CD4-positive, alpha-beta T cell treated with Interleukin-4 for 1 hour (primary cell): ENCODE measurements at places on chromosomes 6 and 20.
A peak's percentile ranks its signal among the peaks of the same experiment; 100 is the strongest.

DNA sequence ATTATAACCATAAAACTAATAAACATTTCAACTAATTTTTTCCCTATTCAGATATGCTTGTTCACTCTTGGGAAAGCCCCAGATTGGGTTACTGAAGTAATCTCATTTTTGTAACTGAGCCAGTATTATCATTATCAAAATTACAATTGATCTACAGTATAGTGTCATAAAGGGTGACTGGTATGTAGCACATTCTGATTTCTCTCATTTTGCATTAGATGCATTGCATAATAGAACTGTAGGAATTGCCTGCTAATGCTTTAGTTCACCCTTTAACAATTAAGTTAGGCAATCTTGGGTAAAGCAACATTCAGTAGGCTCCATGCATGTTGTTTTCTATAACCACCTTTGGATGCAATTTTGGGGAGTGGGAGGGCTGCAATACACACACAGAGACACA lies 150.8 kb upstream of the FLRT3 start:
- DNase-seq, result no peak

DNA sequence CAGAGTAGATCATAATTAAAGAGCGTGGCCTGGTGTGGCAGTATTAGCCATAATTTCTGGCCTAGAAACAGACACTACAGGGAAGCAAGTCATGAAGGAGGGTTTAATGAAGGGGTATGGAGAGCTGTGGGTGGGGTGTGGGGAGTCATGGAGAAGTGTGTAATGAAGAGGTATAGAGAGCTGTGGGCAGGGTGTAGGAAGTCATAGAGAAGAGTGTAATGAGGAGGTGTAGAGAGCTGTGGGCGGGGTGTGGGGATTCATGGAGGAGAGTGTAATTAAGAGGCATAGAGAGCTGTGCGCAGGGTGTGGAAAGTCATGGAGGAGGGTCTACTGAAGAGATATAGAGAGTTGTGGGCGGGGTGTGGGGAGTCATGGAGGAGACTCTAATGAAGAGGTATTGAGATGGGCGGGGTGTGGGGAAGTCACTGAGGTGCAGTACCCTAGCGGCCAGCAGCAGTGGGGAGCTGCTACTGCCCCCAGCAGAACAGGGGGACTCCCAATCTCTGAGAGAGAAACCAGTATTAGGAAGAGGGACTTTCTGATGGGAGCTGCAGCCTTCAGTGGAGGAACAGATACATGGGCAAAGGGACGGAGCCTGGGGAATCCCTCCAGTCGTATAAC lies 145.4 kb upstream of the FOXA2 start:
- DNase-seq, result no peak

- DNase-seq, result no peak
Observed at GRCh38 chr6:105886814-105887544, 199.2 kb upstream of the PRDM1 start.

DNA sequence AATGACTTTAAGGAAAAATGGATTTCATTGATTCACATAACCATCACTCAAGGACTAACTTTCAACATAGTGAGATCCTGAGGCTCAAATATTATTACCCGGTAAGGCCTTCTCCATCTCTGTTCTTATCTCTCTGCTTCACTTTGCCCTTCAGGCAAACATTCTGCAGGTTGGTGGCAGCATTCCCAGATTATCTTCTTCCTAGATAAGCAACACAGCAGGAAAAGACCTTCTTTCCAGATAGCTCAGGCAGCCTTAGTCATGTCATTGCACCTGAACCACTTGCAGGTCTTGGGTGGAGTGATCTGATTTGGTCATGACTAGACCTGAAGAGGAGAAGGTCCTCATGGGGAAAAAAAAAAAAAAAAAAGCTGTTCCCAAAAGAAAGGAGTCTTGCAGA lies 5.3 kb upstream of the HIVEP2 start:
- no peak for DNase-seq

DNA sequence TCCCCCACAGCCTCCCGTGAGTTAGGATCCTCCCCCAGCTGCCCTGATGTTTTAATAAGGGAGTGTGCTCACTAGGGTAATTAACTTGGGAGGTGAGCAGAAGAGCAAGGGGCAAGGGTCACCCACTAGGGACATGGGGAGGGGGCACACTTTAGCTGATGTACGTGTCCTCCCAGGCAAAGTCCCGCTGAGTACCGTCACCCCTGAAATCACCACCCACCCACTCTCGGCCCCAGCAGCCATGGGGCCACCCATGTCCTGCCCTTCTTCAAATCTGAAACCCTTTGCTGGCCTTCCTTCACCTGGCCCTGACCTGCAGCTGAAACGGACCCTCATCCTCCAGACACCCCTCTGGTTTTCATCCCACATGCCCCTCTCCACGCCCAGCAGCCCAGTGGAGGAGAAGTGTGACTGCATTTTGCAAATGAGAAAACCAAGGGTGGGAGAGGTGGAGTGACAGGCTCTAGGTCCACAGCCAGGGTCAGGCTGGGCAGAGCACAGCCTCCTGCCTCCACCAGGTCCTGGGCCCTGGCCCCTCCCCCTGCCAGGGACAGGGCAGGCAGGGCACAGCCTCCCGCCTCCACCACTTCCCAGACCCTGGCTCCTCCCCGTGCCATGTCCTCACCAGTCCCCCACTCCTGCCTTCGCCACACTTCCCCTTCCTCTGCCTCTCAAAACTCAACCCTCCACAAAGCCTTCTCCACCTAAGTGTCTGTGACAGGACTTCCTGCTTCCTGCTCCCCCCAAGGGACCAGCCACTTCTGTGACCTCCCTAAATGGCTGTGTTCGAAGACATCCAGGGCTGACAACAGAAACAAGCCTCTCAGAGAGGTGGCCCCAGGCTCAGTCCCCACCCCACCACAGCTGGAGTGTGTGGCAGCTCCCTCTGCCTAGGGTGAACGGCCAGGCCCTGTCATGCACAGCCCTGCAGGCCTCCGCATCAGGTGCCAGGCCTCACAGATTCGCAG lies 15.1 kb downstream of the ACSS1 start:
- DNase-seq, result peak; percentile 60

GRCh38 chr6:52635049-52635577 lies 35.8 kb upstream of the TMEM14A start:
- DNase-seq, result no peak

GRCh38 chr20:36758276-36758675 lies 12.4 kb upstream of the NDRG3 start:
- DNase-seq, result no peak

DNA sequence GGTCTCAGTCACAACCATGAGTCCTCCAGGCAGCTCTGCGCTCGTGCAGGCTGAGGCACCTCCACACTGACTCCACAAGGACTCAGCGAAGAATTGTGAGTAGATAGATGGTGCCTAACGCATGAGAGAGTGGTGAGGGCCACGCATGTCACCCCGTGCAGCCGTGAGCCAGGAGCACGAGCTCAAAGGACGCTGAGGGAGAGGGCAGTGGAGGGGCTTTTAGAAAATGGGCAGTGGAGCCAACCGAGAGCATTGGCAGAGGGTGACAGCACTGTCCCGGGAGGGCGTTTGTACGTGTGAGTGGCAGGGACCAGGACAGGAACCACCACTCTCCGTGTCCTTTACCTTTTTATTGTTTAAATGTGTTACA lies 105.6 kb downstream of the PSMB1 start:
- DNase-seq, result no peak

DNA sequence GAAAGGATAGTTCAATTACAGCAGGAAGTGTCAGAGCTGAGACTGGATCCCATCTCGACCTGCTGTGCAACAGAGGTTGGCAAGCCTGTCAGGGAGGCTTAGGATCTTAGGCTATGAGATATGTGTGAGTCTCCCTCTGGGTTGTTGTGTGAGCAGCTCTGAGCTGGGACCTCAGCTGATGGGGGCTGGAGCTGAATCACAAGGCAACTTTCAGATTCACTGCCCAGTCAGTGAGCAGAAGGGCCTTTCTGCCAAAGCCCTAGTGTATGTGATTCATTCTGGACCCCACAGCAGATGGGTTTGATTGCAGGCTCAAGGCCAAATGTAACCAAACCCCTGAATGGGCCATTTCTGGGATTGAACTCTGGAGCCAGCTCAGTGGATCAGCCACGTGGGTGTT lies 4.5 kb downstream of the PI3 start:
- DNase-seq, result no peak

DNA sequence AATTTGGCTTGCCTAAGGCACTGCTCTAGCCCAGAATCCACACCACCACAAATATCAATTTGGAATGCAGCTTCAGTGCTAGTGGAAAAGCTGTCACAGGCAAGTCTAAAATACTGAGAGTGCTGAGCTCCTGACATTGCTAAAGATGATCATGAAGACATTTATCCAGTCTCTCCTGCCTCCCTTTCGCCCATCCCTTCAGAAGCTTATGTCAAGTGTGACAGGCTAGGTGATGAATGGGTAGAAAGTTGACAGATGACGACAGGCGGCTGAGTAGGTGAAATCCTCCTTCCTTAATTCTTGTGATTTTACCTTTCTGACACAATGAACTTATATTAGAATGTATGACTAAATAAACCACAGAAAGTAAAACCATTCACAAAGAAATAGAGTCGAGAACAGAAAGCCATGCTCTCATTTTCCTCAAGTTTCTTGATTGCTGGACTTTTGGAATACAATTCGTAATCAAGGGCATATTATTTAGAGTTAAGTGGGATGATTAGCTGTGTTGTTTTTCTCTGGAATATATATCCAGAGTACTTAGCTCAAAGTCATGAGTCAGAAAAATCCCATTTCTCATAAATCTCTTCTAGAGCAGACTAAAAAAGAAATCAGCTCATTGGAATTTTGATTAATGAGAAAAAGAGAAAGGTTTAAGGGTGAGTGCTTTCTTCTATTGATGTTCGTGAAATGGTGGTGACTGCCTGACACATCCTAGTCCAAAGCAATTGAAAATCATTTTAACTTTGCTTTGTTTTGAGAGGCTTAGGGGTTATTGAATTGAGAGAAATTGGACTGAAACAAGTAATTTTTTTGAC lies 1228.2 kb upstream of the CITED2 start:
- DNase-seq, result no peak

GRCh38 chr6:29099190-29099589 lies at the start of gene OR2J1:
Gene OR2J1 (plus strand): TSS chr6:29099490. CDS start chr6:29100943, 1,453 bp downstream.
- no peak for DNase-seq

GRCh38 chr6:158816803-158817727 lies 2.1 kb downstream of the EZR start:
- peak; percentile 68 for DNase-seq

DNA sequence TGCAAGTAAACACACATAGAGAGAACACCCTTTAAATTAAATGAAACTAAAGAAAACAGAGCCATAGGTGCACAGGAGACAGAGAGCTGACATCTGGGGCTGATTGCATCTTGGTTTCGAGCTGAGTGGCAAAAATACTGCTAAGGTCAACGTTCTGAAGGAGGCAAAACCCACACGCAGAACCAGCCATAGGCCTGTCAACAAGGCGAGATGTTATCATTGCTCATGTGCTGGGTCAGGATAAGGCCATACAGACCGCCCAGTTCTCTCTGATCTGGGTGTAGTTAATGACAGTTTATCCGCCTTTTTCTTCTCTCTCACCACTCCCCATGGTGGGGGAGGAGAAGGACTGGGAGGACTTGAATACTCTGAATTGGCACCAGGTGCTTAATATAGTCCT lies 4.5 kb upstream of the FAM110A start:
- DNase-seq, result no peak

- DNase-seq, result peak; percentile 88
Observed at GRCh38 chr6:27472182-27472616, 706 bp downstream of the ZNF184 start.

DNA sequence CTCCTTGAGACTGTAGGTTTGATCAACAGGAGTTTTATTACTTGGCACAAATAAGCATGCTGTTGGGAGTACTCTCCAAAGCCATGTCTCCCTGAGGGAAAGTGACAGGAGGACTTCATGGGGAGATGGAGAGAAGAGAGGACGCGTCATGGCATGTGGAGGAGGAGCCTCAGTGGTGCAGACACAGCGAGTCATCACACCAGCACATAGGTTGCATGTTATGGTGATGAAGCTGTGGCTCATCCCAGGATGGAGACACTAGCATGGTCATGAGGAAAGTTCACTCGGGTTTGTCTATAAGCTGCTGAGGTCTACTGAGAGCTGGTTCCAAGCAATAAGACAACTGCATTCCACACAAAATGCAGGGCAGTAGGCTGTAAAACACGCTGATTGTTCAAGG lies 13.2 kb upstream of the SSTR4 start:
- no peak for DNase-seq

DNA sequence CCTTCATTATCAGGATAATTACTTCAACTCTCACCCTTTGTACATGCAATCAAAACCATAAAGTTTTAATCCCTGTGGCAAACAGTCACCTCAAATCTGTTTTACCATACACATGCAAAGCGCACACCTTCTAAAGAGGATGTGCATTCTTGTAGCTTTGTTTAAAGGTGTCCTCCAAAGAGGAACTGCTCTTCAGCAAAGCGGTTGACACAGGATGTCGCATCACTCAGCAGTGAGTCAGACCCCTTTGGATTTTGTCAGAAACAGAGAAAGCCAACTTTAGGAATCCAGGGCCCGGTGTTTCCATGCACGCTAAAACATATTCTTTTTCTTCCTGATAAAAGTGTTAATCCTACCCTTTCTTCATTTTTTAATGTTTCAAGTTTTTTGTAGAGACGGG lies 268.3 kb upstream of the ARID1B start:
- DNase-seq, result no peak

DNA sequence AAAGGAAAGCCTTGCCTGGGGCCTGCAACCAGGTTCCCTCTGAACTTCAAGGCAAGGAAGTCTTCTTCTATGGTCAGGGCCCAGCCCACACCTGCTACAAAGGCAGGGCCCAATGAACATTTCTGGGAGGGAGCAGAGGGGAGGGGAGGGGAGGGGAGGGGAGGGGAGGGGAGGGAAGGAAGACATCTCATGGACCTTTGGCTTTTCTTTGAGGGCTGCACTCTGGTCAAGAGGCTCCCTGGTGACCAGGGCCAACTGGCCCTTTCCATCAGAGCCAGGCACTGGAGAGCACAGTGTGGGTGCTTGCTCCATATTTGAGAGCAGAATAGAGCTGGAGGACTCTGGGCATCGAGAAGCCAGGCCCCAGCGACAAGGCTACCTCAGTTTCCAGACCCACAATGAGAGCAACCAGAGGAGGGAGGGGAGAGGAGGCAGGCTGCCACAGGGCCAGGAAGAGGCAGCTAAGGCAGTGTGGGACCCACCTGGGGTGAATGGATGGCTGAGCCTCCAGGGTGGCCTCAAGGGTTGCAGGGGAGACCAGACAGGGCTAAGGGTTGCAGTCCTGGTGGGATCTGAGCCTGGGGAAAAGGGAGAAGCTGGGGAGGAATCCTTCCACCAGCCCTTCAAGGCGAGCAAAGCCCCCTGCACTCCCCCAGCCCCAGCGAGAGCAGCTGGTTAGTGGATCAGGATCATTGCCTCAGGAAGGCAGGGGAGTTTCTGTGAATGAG lies 84.8 kb downstream of the MRPL14 start:
- no peak for DNase-seq

GRCh38 chr6:88441346-88441745 lies 275.2 kb upstream of the CNR1 start:
- DNase-seq, result no peak
